A549 treated with Mapracorat at 1 μM for 4 hours (cell line): ENCODE measurements at places on chromosomes 3 and 15. TPM values are rescaled to one million over a fixed set of nuclear protein-coding genes. Genes with fewer than 3 reads are reported as not detected.

Gene MAGEL2
- not detected in 5 replicates for total RNA-seq

Gene ROPN1
- not detected in 5 replicates for total RNA-seq

Gene GJD2
- not detected in 5 replicates for total RNA-seq

Gene STRIT1
- not detected in 5 replicates for total RNA-seq

Gene XIRP1
- 0.12 to 0.23 TPM (median 0.17 TPM) in 5 replicates for total RNA-seq
